Esophagus squamous epithelium (tissue), 5 donors: ENCODE measurements at places on chromosomes 3 and 15.

- no peak for DNase-seq
These were observed 37.5 kb downstream of the ZBTB11 start for GRCh38 chr3:101639280-101639963.

- no peak for DNase-seq
These were observed 766.7 kb upstream of the GOLIM4 start for GRCh38 chr3:168862466-168862865.

GRCh38 chr3:66381626-66382025, 119.2 kb downstream of the LRIG1 start:
- DNase-seq = no peak

GRCh38 chr15:68364028-68364659, 67.8 kb downstream of the ITGA11 start:
- no peak for DNase-seq
